ENCODE measurements at places on chromosomes 12 and 14.

DNA sequence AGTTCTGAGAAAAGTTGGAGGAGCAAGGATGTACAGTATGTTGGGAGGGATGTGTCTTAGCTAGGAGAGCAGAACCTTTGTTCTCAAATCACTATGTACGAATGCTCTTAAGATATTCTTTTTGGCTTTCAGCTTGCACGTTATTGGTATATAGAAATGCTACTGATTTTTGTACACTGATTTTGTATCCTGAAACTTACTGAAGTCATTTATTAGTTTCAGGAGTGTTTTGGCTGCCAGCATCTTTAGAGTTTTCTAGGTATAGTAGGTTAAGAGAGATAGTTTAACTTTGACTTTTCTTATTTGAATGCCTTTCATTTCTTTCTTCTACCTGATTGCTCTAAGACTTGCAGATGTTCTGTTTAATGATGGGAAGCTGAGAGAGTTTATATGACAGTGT lies 442.8 kb upstream of the FBXO33 start:
- no peak for DNase-seq

- DNase-seq: no peak
These were observed 219.2 kb upstream of the TBX3 start for GRCh38 chr12:114903083-114903691.

DNA sequence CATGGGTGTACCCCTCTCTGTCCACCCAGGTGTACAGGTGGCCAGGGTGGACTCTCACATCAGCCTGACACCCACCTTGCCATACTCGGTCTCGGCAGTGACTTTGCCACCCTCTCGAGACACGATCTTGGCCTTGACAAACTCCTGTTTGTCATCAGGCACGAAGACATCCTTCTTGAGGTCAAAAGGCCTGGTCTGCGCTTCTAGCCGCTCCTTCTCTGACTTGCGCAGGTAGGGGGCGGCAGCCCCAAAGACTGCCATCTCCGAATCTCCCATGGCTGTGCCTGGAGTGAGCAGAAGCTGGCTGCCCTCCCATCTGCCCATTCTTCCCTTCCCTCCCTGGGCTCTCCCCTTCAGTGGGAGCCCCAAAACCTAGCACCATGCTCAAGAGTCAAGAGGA lies 2.0 kb downstream of the MYH7 start:
- DNase-seq: no peak

- no peak for DNase-seq
These were observed 66.0 kb upstream of the DIO3 start for GRCh38 chr14:101495284-101495683.

GRCh38 chr14:32731249-32731648 lies 207.4 kb upstream of the NPAS3 start:
- DNase-seq: no peak

GRCh38 chr14:99838639-99839134 lies 45.5 kb downstream of the EML1 start:
- DNase-seq: no peak

GRCh38 chr14:58535044-58535443 lies 102.7 kb upstream of the DACT1 start:
- DNase-seq: no peak

DNA sequence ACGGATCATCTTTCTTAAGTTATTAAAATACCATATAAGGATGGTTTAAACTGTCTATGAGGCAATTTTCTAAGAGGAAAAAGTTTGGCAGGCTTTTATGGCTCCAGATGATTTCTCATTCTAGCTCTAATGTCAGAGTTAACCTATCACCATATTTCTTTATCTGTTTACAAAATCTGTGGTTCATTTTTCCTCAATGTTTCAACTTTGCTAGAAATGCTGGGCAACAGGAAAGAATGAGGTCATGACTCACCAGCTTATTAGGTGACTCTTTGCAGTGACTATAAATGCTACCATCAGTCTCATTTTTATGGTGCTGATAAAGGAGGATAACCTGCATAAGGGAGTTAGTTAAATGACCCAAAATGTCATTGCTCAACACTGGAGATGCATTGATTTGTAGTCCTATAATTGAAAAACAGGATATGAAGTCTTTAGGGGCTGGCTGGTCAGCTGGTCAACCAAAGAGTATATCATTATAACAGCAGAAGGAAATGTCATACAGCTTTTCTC lies 45.3 kb upstream of the RAP1B start:
- no peak for DNase-seq

GRCh38 chr14:36091096-36091495 lies 85.4 kb downstream of the PTCSC3 start:
- no peak for DNase-seq

GRCh38 chr14:57725399-57726077 lies 140.4 kb downstream of the SLC35F4 start:
- no peak for DNase-seq

DNA sequence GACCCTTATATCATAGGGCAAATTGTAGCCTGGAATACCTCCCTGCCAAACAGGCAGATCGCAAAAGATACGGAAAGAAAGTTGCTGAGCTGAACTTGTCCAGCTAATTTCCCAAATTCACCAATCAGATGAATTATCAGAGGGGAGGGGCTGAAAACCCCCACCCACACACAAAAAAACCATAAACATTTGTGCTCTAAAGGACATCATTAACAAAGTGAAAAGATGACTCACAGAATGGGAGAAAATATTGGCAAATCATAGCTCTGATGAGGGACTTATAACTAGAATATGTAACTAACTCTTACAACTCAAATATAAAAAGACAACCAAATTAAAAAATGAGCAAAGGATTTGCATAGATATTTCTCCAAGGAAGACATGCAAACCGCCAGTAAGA lies 36.3 kb downstream of the PTHLH start:
- no peak for DNase-seq

DNA sequence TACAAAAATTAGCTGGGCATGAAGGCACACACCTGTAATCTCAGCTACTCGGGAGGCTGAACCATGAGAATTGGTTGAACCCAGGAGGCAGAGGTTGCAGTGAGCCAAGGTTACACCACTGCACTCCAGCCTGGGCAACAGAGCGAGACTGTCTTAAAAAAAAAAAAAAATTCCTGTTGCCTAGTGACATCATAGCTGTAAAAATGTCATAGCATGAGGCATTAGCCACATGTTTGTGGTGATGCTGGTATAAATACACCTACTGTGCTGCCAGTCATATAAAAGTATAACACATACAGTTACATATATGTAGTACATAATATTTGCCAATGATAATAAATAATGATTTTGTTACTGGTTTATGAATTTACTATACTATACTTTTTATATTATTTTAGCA lies 22.2 kb downstream of the SLC41A2 start:
- no peak for DNase-seq
